ENCODE measurements at places on chromosomes 12 and 14.
A peak's percentile ranks its signal among the peaks of the same experiment; 100 is the strongest.

- DNase-seq = no peak
Measured at GRCh38 chr12:65500091-65500900, 221.8 kb downstream of the MSRB3 start.

DNA sequence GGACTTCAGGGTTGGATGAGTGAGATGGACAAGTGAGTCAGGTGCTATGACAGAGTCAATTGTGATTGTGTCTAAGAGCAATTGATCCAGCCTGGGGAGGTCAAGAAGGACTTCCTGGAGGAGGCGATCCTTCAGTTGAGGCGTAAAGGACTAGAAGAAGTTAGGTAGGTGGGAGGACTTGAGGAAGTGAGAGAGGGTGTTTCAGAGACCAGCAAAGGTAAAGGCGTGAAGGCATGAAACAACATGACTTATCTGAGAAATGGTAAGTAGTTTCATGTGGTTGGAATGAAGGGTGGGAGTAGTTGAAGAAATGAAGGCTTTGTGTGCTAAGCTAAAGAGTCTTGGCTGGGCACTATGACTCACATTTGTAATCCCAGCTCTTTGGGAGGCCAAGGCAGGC lies 48.9 kb upstream of the PPP1CC start:
- no peak for DNase-seq

DNA sequence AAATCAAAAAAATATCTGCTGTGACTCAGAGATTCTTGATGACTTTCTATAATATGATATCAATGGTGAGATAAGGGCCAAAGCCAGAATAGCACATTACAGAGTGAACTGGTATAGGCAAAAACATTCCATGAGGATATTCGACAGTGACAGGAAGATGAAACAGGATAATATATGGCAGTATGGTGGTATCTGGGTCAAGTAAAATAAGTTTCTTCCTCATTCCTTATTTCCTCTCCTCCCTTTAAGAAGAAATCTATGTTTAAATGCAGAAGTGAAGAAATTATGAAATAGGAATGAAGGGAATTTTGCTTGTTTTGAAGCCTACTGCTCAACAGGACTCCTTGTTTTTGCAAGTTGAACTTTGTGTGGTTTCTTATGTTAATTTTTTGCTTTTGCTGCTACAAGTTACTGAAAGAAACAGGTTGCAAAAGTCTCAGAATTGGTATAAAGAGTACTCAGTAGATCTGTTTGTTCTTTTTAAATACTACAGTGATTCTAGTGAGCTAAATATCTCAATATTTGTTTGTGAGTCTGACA lies 7.0 kb downstream of the ACSS3 start:
- no peak for DNase-seq

DNA sequence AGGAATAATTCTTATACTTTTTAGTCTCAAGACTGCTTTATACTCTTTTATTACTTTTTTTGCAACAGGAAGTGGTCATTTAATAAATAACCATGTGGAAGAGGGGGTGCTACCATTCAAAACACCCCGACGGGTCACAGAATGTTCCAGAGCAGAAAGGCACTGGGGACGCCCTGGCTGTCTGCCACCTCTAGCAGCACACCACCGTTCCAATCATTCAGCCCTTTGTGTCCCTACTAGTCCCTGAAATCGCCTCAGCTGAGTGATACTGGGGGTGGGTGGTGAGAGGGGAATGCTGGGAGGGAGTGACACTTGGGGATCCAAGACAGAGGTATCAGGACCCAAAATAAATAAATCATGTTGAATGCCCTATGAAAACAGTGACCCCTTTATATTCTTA lies 52.4 kb downstream of the MON2 start:
- no peak for DNase-seq

DNA sequence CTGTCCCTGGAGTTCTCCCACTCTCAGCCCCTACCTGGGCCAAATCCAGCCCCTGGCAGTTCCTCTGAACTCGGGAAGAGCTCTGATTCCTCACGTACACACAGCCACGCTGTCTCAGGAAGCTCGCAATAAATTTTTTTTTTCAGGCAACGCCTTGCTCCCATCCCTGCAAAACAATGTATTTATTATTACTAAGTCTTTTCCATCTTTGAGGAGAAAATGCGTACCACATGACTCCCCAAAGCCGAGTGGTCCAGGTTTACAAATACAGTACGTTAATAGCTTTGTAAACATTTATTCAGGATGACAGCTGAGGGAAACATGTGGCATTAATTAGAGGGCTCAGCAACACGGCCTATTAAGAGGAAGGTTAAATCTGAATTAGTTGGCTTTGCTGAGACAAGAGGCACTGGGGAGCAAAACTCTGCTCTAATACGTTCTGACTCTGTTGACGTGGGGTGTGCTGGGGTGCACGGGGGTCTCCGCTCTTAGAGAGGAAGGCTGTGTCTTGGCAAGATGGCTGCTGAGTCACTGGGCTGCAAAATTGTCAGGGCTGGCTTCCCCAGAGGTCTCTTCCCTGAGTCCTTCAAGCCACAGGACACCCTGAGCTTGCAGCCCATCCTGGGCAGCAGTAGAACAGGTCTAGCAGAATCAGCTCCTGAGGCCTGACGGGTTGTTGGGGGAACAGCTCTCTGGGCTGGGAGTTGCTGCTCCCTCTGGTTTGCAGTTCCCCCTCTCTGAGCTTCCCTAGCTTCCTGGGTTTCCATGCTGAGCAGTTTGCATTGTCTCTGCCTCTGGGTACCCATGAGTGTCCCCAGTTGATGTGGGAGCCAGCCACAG lies 185.2 kb upstream of the TBX3 start:
- no peak for DNase-seq

GRCh38 chr12:19245106-19245505 lies 115.6 kb downstream of the PLEKHA5 start:
- no peak for DNase-seq

- no peak for DNase-seq
Measured at GRCh38 chr12:58564721-58565120, 355.6 kb downstream of the LRIG3 start.

- no peak for DNase-seq
Measured at GRCh38 chr14:56587701-56588100, 8.1 kb downstream of the TMEM260 start.

DNA sequence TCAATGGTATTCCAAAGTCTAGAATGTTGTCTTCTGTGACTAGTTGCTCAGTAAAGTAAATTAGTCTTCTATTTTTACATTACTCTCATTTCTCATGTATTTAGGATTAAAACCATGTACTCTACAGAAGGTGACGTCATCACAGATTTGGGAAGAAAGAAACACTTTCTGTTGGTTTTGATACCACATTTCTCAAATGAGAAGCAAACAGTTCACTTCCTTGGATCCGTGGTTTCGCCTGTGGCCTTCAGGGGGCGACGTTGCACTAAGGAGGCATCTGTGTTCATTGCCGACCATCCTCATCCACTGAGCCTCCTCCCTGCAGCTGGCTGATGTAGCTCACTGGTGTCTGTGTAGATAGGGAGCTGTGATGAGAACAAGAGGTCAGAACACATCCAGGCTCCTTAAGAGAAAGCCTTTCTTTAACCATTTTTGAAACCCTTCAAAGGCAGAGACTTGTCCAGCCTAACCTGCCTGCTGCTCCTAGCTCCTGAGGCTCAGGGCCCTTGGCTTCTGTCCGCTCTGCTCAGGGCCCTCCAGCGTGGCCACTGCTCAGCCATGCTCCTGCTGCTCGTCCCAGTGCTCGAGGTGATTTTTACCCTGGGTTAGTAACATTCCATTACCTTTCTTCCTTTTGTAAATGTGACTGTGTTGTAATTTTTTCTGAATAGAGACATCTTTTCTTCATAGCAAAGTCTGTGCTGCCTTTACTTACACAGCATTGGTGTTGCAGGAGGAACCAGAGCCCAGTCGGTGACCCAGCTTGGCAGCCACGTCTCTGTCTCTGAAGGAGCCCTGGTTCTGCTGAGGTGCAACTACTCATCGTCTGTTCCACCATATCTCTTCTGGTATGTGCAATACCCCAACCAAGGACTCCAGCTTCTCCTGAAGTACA lies 220.6 kb upstream of the OR4E1 start:
- peak; percentile 27 for DNase-seq

GRCh38 chr14:95442016-95442632 lies 74.3 kb downstream of the SYNE3 start:
- no peak for DNase-seq

GRCh38 chr12:62211510-62211909 lies 48.7 kb upstream of the USP15 start:
- no peak for DNase-seq

- DNase-seq = no peak
Measured at GRCh38 chr14:73935666-73936065, 14.2 kb downstream of the FAM161B start.

DNA sequence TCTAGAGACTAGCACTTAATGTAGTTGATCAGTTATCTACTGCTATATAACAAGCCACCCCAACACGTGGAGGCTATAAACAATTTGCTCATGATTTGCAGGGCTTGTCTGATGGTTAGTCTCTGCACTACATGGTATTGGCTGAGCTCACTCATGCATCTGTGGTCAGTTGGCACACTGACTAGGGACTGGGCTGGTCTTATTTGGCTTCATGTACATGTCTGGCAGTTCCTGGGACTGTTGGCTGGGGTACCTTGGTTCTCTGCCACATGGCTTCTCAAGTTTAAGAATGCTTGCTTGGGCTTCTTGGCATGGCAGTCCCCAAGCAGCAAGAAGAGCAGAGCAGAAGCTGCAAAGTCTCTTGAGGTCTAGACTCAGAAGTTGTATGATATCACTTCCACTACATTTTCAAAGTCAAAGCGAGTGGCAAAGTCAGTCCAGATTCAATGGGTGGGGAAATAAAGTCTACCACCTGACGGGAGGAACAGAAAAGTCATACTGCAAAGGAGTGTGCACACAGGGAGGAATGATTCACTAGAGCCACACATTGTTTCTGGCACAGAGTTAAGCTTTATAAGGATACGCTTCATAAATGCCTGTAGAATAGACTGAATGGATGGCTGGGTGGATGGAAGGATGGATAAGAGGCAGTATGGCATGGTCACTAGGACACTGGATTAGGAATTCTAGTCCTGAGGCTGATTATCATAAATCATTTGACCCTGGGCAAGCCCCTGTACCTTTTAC lies 44.8 kb upstream of the PTHLH start:
- no peak for DNase-seq

DNA sequence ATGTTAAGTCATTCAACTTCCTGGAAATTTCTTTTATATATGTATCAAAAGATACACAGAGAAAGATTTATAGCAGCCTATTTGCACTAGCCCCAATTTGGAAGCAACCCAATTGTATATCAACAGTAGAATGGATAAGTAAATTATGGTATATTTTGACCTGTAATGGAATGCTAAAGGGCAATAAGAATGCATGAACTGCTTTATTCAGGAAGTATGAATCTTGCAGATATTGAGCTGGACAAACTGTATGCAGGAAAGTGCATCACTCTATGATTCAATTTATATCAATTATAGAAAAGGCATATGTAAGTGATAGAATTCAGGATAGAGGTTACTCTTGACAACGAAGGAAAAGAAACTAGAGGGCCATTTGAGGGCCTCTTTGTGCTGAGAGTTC lies 913.1 kb upstream of the FBXO33 start:
- DNase-seq = no peak

DNA sequence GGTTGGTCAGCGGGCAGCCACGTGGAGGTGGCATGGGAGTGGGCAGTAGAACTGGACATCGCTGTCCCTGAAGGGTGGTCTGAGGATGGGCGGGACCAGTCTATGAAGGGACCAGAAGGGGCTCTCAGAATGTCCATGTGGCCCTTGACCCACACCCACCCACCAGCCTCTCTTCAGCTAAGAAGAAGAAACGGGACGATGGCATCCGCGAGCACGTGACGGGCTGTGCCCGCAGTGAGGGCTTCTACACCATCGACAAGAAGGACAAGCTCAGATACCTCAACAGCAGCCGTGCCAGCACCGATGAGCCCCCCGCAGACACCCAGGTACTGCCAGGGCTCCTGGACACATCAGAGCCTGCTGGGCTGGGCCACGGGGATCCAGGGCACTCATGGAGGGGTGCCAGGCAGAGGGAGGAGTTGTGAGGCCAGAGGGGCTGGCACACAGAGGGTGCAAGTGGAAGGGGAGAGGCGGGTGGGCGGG lies 21.3 kb downstream of the SETD1B start:
- DNase-seq = no peak

GRCh38 chr12:113314121-113314529 lies 20.8 kb downstream of the SLC8B1 start:
- DNase-seq = no peak

GRCh38 chr12:114729731-114730130 lies 45.8 kb upstream of the TBX3 start:
- DNase-seq = no peak

- DNase-seq = no peak
Measured at GRCh38 chr12:30811966-30812365, 57.2 kb upstream of the CAPRIN2 start.

GRCh38 chr14:30381861-30382480 lies 177.0 kb upstream of the G2E3 start:
- no peak for DNase-seq

- DNase-seq = no peak
Measured at GRCh38 chr14:20976291-20976690, 13.5 kb upstream of the METTL17 start.
